ENCODE measurements at places on chromosomes 12 and 14.

- DNase-seq = no peak
Observed at GRCh38 chr12:12645485-12645884, 33.8 kb downstream of the CREBL2 start.

DNA sequence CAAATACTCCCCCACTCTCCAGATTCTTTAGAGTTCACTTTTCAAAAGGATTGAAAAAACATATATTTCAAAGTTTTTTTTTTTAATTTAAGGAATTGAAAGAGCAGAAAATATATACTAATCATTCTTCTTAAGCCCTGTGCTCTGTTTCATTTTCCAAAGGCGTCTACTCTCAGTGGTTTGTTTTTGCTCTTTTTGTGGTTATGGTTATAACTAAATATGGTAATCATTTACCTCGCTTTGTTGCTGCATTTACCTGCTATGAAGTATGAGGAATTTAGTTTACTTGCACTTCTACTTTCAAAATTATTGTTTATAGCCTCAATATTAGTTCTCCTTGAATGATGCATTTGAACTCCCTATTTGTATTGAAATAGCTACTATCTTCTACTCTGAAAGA is 55.9 kb upstream of the LRRK2 start:
- DNase-seq = no peak

GRCh38 chr12:31308116-31308515 is 17.8 kb downstream of the SINHCAF start:
- no peak for DNase-seq

DNA sequence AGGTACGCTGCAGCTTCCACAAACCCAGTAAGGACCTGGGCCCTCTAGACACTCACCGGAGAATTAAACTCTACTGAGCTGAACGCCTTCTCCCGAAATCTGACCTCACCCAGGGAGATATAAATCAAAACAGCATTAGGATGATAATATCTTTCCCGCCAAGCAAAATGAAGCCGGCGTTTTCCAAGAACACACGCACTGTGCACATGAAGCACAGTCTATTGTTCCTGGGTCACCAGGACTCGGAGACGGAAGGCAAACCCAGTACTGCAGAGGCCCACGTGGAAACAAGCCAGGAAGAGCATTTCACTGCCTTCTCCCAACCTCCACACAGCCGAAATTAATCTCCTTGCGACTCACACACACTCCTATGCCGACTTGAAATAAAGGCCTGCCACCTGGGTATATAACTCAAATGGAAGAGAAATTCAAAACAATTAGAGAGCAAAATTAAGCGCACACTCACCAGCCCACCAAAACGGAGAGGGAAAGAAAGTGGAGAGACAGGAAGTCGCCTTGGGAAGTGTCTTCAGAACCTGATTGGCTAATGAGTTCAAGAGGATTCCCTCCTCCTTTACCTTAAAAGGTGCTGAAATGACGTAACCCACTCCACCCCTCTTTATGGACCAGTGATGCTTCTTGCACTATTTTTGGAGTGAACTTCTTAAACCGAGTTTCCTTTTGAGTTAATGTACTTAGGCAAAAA is at the start of gene CCNB1IP1:
Gene CCNB1IP1 (minus strand): TSS at position 492 of the 706 bp plus-strand sequence. CDS start 16,756 bp downstream, outside the sequence.
- peak; percentile 80 for DNase-seq

DNA sequence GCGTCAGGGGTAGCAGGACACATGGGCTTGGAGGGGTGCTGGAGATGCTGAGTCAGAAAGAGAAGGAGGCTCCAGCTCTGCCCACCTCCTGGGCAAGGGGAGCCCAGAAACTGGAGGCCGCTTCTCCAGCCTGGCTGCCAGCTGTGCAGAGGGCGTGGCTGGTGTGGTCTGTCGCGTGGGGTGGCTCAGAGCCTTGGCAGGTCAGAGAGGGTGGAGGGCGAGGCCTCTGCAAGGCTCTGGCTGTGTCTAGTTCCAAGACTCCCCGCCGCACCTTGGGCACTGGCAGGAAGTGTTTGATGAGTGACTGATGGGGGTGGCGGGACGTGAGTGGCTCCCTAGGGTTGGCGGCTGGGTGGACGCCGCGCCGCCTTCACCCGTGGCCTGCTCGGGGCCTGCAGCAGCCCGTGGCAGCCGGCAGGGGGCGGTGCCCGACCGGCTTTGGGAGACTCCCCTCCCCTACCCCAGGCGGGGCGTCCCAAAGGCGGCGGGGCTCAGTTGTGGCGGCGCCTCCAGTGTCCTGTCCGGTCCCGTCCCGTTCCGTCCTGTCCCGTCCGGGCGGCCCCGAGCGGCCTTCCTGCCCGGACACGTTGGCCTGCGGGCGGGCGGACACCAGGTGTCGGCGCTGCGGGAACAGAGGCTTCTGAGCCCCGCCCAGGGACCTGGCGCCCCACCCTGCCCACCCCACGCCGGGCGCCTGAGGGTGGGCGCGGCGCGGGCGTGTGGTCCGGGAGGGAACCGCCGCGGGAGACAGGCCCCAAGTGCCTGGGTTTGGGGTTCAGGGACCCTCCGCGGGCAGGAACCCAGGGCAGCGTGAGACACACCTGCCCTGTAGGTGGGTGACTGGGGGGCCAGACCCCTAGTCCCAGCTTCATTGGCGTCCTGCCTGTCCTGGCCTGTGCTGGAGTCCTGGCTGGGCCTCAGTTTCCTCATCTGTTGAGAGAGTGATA is 39.7 kb downstream of the KRT80 start:
- peak; percentile 94 for DNase-seq

DNA sequence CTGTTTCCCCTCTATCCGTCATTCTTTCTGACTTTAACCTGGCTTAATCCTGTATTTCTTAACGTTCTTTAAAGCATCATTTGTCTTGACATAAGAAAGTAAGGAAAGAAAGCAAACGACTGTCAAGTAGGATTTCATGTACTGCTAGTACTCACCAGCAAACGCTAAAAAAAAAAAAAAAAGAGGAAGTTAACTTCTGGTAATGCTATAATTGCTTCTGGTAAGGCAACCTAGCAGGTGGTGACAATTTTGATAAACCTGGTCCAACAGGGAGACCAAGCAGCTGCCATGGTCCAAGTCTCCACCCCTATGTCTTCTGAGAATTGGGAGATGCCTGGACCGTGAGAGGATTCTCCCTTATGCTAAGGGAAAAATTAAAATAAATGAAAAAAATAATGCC is 306.6 kb downstream of the DAD1 start:
- no peak for DNase-seq

DNA sequence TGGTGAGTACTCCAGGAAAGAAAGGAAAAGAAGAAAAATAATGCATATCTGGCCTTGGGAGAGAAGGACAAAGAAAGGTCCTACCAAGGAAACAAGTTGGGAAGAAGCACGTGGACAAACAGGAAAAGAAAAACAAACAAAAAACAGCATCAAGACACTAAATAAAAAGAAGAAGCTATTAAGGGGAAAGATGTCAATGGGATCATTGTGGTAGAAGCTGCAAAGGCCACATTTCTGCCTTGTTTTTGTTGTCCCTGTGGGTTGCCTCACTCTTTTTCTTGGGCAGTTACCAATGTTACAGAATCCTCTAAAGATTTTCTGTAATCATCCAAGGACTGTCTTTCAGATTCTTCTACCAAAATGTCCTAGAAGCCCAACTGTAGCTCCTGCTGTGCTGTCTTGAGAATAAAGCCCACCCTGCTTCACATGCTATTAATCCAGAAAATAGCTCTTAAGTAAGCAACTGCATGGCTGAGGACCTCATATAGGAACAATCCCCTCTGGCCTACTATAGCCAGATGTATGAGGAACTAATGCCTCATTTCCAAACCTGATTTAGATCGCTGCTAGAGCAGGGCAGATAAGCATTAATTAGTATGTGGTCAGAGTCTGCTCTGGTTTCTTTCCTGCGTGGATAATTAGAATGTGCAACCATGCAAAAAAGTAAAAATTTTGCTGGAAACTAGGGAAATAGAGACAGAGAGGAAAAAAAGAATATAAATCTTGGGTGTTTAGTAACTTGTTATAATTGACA is 10.2 kb upstream of the CPNE8 start:
- DNase-seq = no peak

- no peak for DNase-seq
Observed at GRCh38 chr12:92539110-92539749, 163.6 kb upstream of the PLEKHG7 start.

GRCh38 chr14:24818058-24818822 is 184.2 kb upstream of the GZMB start:
- DNase-seq = peak; percentile 51

- DNase-seq = no peak
Observed at GRCh38 chr12:650983-651382, 12.3 kb downstream of the NINJ2 start.

DNA sequence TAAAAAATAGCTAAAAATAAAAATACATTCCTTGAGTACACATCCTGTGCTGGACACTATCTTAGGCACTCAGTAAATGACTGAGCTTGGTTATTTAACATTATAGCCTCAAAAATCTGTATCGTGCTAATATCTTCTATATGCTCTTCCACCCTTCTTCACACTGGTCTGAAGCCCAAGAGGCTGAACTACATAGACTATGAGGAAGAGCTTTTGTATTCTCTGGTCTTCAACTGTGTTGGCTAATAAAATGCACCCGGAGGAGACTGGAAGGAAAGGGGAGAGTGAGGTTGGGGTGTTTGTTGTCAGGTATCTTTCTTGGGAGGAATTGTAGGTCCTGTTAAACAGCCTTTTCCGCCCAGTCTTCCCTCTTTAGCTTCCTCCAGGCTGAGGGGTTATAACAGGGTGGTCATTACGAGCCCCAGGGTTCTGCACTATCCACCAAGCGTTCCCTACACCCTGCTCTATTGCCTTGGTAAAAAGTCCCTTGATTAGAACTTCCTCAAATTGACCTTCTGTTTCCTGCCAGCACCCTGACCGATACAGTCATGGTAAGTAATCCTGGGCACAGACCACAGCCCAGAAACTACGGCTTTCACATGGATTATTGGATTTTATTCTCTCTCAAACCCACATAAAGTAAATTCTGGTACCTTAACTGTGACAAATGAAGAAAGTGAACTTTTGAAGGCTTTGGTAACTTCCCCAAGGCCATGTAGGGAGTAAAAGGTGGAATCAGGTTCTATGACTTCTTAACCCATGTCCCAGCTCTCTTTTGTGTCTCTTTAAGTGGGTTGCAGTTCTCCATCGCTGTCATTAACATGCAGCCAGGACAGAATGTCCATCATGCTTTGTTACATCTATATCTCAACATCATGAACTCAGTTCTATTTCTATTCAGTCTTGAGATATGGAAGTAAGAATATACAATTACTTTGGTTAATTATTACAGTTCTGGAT is 71.3 kb downstream of the PTHLH start:
- DNase-seq = no peak
